ENCODE measurements at places on chromosomes 6 and 20.

DNA sequence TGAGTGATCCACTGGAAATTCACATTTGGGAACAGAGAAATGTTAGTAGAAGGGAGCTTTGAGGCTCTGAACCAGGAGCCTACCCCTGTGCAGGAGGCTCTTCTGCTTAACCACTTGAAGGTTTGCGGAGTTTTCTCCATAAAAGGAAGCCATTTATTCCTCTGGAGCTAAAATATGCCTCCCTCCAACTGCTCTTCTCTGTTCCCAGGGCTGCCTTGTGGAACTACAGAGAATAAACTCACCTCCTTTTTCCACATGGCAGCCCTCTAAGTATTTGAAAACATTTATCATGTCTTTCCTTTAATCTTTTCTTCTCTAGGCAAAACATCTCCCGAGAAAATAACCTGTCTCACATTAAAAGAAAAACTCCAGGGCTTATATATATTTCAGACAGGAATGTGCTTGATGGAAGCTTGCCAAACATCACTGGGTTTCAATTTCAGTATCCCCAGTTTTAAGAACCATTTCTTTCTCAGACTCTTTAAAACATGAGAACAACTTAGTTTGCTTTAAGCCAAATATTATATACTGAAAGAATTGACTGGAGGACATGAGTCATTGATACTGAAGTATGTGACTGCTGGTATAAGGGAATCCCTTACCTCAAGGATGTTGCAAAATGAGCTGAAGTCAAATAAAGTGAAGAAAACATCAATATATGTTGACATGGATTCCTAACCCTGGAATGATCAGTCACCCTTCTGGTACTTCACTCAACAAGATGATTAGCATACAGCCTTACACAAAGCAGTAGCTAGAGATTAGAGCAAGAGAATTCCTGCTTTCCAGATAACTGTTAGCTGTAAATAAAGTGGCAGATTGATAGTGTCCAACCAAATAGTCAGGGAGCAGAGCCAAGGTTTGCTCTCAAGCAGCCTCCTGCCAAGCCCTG lies 74.0 kb downstream of the ZBTB2 start:
- DNase-seq: peak; percentile 41

- peak; percentile 100 for DNase-seq
Measured at GRCh38 chr6:26123947-26124780, 36.9 kb downstream of the HFE start.

- peak; percentile 28 for DNase-seq
Measured at GRCh38 chr6:17666646-17667045, 40.1 kb downstream of the NUP153 start.

DNA sequence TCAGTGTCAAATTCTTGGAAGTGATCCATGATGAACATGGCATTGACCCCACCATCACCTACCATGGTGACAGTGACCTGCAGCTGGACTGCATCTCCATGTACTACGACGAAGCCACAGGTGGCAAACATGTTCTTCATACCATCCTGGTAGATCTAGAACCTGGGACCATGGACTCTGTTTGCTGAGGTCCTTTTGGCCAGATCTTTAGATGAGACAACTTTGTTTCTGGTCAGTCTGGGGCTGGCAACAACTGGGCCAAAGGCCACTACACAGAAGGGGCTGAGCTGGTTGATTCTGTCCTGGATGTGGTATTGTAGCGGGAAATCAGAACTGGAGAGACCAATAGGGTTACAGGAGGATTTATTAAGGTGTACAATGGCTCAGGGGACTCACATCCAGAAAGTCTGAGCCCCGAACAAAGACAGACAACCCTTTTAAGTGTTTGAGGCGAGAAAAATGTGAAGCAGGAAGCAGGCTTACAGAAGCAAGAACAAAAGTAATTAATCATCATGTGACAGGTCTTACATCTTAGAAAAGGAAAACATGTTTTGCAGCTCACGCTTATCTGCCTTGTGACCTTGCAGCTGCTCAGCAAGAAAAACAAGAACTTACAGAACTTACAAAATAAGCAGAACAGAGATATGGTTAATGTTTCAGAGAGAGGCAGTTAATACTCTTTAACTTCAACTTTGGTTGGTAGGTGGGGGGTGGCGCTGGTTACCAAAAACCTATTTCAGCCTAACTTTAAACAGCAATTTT lies 58.8 kb upstream of the MOCS1 start:
- no peak for DNase-seq

GRCh38 chr6:141451181-141451510 lies 681.6 kb upstream of the GJE1 start:
- DNase-seq: no peak

DNA sequence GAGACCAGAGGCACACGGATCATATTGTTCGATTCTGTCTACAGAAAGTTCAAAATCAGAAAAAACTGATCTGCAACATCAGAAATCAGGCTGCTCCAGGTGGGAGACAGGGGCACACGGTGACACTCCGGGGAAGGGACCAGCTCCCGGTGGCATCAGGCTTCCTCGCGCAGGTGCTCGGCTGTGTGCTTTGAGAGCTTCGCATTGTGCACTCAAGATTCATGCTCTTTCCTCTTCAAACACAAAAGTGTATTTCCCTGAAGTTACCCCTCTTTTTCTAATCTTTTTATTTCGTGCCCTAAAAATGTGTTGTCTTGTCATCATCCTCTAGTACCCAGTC lies 108.1 kb downstream of the DLL1 start:
- no peak for DNase-seq

DNA sequence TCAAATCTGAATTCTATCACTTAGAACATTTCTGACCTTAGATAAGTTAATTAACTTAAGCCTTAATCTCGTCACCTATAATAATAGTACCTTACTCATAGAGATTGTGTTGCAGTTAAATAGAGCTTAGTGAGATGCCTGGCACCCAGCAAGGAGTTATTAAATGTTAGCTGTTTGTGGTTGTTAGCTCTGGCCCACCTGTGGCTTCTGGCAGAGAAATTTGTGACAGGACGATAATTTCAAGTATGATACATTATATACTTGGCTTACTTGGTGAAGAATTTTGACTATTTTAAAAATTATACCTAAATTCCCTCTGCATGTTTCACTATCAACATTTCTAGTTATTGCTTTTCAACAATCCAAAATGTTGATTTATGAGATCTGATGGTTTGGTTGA lies 102.9 kb upstream of the CEP162 start:
- DNase-seq: no peak

DNA sequence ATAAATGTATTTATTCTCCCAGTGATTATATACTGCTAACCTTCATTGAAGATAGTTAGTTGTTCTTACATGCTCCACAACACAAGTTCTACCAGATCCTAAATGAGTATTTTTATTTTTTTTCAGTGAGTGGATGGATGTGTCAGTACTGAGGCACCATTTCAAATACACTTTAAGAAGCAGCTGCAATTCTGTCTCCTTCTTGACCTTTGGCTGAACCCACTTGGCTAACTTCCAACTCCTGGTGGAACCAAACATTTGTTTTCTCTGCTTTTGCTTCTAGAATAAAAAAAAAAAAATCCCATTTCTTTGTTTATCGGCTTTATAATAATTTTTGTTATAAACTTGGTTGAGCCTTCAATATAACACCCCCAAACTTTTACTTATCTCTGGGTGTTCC lies 458.3 kb upstream of the MAP3K7 start:
- no peak for DNase-seq

Data from RPMI7951 (cell line).